ENCODE measurements at places on chromosomes 11 and 22. TPM values are rescaled to one million over a fixed set of nuclear protein-coding genes. Genes with fewer than 3 reads are reported as not detected.

GRCh38 chr11:124984512-124984854, 30.5 kb downstream of the CCDC15 start:
- H3K27ac ChIP-seq, result no peak overlapping the region
- peaks cover 83% of the 10 kb centered on the region for H3K36me3 ChIP-seq
- H3K27me3 ChIP-seq, result no peaks in the 10 kb centered on the region
- no peak overlapping the region for H3K4me3 ChIP-seq
- DNase-seq, result no peak
- no peaks in the 10 kb centered on the region for H3K4me1 ChIP-seq

DNA sequence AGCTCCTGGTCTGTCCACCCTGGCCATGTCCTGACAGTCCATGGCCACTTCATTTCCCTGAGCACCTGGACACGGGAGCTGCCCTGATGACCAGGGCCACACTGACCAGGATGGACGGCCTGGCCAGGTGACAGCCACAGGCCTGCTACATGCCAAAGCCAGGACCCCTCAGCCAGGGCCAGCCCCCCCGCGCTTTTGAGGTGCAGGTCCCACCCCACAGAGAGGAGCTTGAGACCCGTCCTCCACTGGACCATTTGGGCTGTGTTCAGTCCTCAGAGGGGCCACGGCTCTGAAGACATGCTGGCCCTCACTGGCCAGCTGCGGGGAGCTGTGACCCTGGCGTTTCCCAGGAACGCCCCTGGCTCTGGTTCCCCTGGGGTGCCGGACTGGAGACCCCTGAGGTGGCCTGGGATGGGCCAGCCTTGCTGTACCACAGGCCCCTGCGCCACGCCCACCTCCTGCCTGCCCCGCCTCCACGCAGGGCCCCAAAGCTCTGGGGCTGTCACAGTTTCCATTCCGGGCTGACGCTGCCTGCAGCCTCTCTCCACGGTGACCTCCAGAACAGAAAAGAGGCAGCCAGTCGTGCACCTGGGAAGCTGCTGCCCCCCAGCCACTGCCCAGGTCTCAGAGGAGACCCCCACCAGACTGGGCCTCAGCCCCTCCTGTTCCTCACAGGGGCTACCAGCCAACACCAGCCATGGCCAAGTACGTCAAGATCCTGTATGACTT, 18.2 kb downstream of the EPS8L2 start:
- DNase-seq, result no peak
- no peak overlapping the region for H3K27ac ChIP-seq
- H3K27me3 ChIP-seq, result peaks cover 20% of the 10 kb centered on the region
- H3K4me3 ChIP-seq, result peak overlapping the region; percentile 42
- peaks cover 8% of the 10 kb centered on the region for H3K4me1 ChIP-seq
- no peaks in the 10 kb centered on the region for H3K36me3 ChIP-seq

Gene ADORA2A
- 23.8 TPM for total RNA-seq

Gene OVOL1
- 0.16 TPM for total RNA-seq

DNA sequence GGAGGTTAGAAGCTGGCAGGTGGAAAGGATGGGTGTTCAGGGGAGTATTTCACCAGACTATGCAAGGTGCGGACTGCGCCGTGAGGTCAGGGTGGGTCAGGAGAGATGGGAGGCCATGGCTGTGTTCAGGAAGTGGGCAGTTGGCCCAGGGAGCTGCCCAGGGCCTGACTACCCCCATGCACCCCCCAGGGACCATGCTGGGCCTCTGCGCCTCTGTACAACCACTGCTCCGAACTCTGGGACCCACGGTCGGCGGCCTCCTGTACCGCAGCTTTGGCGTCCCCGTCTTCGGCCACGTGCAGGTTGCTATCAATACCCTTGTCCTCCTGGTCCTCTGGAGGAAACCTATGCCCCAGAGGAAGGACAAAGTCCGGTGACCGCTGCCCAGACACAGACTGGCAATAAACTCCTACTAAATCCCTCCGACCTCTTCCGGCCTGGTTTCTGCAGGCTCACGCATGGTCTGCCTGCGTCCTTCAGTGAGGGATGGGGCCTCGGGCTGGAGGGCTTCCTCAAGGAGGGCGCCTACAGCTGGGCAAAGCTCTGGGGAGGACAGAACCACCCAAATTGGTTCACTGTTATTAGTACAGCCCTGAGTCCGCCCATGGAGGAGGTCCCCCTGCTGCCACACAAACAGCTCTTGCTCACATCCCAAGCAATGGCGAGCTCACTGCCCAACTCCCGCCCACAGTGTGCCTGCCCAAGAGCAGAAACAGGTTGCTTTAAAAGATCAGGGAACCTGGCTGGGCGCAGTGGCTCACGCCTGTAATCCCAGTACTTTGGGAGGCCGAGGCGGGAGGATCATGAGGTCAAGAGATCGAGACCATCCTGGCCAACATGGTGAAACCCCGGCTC, 4.2 kb downstream of the PHLDA2 start:
- DNase-seq, result no peak
- peaks cover 15% of the 10 kb centered on the region for H3K27me3 ChIP-seq
- peaks cover 12% of the 10 kb centered on the region for H3K4me1 ChIP-seq
- no peak overlapping the region for H3K27ac ChIP-seq
- no peak overlapping the region for H3K4me3 ChIP-seq

Gene PSMD13
- total RNA-seq, result 258 TPM

Gene C1QTNF5
- not detected for total RNA-seq

Gene MRGPRX4
- total RNA-seq, result not detected

GRCh38 chr11:46846510-46846830, 390 bp upstream of the CKAP5 start:
- no peak for DNase-seq
- peak overlapping the region; percentile 97 for H3K27ac ChIP-seq
- peaks cover 35% of the 10 kb centered on the region for H3K4me1 ChIP-seq
- H3K36me3 ChIP-seq, result peaks cover 18% of the 10 kb centered on the region
- H3K27me3 ChIP-seq, result no peaks in the 10 kb centered on the region

DNA sequence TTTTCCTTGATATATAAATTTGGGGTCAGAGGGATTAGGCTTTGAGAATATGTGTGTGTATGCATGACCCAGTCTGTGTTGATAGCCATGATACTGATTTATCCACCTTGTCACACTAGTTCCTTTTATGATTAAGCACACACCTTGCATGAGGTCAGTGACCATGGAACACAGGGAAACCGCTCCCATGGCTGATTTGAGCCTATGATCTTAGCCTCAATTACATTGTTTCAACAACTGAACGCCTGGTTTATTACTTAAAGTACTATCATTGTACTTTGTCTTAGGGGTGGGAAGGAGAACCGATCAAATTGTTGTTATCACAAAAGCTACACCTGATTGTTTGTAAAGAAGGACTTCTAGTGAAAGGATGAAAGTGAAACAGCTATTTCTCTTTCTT, 70.7 kb downstream of the ARFGAP2 start:
- no peak overlapping the region for H3K4me3 ChIP-seq
- H3K27me3 ChIP-seq, result no peaks in the 10 kb centered on the region
- DNase-seq, result no peak

Gene RBMXL2
- total RNA-seq, result not detected

DNA sequence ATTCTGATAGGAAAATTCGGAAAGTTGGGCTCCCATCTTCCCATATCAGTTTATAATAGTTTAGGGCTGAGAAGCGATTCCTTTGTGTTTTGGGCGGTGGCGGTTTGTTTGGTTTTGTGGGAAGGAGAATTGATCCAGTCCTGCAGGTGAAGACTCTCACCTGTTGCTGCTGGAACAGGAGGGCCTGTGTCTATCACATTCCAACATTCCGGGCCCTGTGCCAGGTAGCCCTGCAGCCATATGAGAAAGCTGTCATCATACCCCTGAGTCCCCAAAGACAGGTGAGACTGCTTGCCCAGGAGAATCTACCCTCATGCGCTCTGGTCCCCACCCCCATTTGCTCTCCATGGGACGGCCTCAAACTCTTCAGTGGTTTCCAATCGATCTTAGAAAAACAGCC, 62.1 kb downstream of the TRAF6 start:
- peaks cover 35% of the 10 kb centered on the region for H3K36me3 ChIP-seq
- H3K27me3 ChIP-seq, result peaks cover 26% of the 10 kb centered on the region
- no peak for DNase-seq
- peaks cover 34% of the 10 kb centered on the region for H3K4me1 ChIP-seq

DNA sequence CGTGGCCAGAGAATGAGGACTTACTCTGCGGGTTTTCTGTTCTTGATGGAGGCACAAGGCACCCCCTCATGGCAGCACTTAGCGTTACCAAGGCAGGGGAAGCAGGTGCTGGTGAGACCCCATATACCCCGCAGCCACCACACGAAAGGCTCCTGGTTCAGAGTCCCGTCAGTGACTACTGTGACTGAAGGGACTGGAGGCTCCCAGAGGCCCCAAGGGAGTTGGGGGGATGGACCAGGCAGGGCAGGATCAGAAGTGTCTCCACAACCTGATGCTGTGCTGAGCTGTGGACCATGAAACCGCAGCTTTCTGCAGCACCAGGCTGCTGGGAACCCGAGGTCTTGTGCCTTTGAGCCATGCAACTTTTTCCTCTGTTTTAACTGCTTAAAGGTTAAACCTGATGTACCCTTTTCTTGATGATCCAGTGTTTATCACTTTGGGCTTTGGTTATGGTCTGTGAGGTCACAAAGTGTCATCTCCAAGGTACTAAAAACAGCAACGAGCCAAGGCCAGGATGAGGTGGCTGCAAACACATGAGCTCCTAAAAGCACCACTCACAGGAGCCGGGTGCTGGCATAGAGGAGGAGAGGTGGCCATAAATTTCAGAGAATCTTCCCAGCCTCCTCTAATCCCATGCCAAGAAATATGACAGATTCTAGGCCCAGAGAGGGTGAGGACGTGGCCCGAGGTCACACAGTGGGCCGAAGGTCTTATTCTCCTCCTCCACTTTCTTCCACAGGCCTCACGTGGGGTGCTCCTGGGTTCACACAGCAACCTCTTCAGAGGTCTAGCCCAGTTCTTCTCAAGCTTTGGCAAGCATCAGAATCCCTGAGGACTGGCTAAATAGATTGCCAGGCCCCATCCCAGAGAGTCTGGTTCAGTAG, 4.2 kb upstream of the LRRC32 start:
- no peaks in the 10 kb centered on the region for H3K27me3 ChIP-seq
- H3K4me3 ChIP-seq, result no peak overlapping the region
- H3K4me1 ChIP-seq, result peaks cover 63% of the 10 kb centered on the region

Gene MAPK11
- total RNA-seq, result 20.9 TPM

Gene SPDYC
- total RNA-seq, result not detected

- no peak overlapping the region for H3K27ac ChIP-seq
- H3K4me3 ChIP-seq, result no peak overlapping the region
- H3K27me3 ChIP-seq, result no peaks in the 10 kb centered on the region
- H3K4me1 ChIP-seq, result no peaks in the 10 kb centered on the region
- H3K36me3 ChIP-seq, result no peaks in the 10 kb centered on the region
These were observed 455.4 kb upstream of the CNTN5 start for GRCh38 chr11:98565311-98565710.

Gene PNPLA3
- total RNA-seq, result 1.7 TPM

Gene KRTAP5-11
- not detected for total RNA-seq

DNA sequence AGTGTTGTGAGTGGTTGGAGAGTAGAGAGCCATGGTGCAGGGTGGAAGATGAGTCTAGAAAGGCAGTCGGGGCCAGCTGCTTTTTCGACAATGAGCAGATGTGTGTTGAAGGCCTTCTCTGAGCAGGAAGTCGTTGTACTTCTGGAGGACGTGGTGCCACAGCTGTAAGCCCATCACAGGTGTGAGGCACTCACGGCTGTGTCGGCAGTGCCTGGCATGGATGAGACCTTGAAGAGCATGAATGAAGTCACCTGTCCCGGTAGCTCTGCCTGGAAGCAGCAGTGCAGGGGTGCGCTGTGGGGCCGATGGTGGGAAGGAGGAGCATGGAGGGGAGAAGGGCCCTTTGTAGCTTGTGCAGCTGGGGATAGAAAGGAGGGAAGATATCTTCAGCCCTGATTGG, 165.2 kb downstream of the PKNOX2 start:
- no peak overlapping the region for H3K4me3 ChIP-seq
- H3K27ac ChIP-seq, result no peak overlapping the region
- DNase-seq, result no peak
- peaks cover 17% of the 10 kb centered on the region for H3K27me3 ChIP-seq

- no peaks in the 10 kb centered on the region for H3K4me1 ChIP-seq
- DNase-seq, result no peak
- H3K36me3 ChIP-seq, result no peaks in the 10 kb centered on the region
- no peak overlapping the region for H3K27ac ChIP-seq
These were observed 441.1 kb downstream of the TBC1D22A start for GRCh38 chr22:47203554-47203991.

Gene CHST1
- 0.34 TPM for total RNA-seq

DNA sequence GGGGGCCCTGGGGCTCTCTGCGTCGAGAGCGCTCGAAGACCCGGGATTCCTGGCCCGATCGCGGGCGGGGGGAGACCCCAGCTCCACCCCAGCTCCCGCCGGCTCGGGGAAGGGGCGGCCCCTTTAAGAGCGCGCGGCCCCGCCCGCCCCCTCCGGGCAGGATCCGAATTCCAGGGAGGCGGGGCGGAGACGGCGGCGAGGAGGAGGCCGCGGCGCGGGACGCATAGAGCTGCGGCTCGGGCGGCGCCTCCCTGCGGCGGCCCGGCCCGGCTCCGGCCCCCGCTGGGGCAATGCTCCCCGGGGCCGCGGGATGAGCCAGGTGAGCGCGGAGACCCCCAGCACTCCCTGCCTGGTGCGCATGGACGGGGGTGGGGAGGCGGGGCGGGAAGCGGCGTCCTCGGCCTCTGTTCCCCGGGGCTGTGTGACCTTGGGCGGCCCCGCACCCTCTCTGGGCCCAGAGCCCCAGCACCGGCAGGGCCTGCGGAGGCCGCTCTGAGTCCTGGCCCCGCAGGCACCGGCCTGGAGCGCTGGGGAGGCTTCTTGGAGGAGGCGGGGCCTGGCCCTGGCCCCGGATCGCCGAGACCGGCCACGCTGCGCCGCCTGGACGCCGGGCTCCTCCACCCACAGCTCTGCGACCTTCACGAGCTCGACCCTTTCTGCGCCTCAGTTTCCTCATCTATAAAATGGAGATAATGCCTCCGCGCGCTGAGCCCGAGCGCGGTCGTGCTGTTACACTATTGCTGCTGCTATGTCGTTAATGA, 565 bp downstream of the GAS2L1 start:
- H3K36me3 ChIP-seq, result no peaks in the 10 kb centered on the region
- peak overlapping the region; percentile 12 for H3K27ac ChIP-seq
- H3K4me1 ChIP-seq, result peaks cover 14% of the 10 kb centered on the region
- no peak for DNase-seq

Gene RFPL1
- not detected for total RNA-seq

GRCh38 chr11:12119502-12119901, 9.1 kb downstream of the MICAL2 start:
- H3K4me3 ChIP-seq, result no peak overlapping the region
- DNase-seq, result no peak
- H3K36me3 ChIP-seq, result peaks cover 71% of the 10 kb centered on the region
- peaks cover 78% of the 10 kb centered on the region for H3K4me1 ChIP-seq
- H3K27ac ChIP-seq, result peak overlapping the region; percentile 51

Gene USH1C
- total RNA-seq, result not detected

GRCh38 chr11:95652002-95652472, 137.5 kb downstream of the FAM76B start:
- no peak overlapping the region for H3K4me3 ChIP-seq
- no peak overlapping the region for H3K27ac ChIP-seq
- H3K36me3 ChIP-seq, result no peaks in the 10 kb centered on the region
- no peaks in the 10 kb centered on the region for H3K4me1 ChIP-seq
- peaks cover 6% of the 10 kb centered on the region for H3K27me3 ChIP-seq

DNA sequence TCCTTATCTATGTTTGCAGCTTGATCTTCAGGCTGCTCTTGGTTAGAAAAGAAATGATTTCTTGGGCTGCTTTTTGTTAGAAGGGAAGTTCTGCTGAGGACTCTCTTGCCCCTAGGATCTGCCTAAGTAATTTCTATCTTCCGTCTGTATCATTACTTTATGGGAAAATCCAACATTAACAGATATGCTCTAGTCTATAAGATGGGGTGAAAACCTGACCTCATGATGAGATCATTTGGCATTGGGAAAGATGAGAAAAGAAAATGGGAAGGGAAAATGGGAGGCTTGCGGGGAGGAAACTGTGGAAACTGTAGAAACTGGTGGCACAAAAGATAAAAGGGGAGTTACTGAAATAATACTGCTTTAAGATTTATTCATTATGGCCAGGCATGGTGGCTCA, 63.6 kb downstream of the FDX1 start:
- no peak overlapping the region for H3K4me3 ChIP-seq
- H3K27ac ChIP-seq, result no peak overlapping the region

Gene MRGPRE
- not detected for total RNA-seq

All from activated T-helper 2 cell treated with anti-CD3 and anti-CD28 coated beads, Interferon-gamma antibody, Interleukin-2, Interleukin-4, amounts not matched to agents 10 μg/mL and 5 μg/mL and 100 μg/mL, durations not matched to agents 14 hours and 24 hours and 36 hours (primary cell).